Kidney epithelial cell (primary cell): ENCODE measurements at places on chromosomes 2 and 18. TPM values are rescaled to one million over a fixed set of nuclear protein-coding genes. Genes with fewer than 3 reads are reported as not detected.

GRCh38 chr2:106130251-106130998 is 63.7 kb downstream of the UXS1 start:
- no peak for DNase-seq

GRCh38 chr2:42129947-42130346 is 39.2 kb upstream of the EML4 start:
- no peak for DNase-seq

CEP192 gene
- 14.4 and 16.6 TPM in 2 replicates for total RNA-seq

COL4A4 gene
- total RNA-seq = 3.4 and 4.0 TPM in 2 replicates

CACNB4 gene
- total RNA-seq = 0.79 and 1.3 TPM in 2 replicates

DNA sequence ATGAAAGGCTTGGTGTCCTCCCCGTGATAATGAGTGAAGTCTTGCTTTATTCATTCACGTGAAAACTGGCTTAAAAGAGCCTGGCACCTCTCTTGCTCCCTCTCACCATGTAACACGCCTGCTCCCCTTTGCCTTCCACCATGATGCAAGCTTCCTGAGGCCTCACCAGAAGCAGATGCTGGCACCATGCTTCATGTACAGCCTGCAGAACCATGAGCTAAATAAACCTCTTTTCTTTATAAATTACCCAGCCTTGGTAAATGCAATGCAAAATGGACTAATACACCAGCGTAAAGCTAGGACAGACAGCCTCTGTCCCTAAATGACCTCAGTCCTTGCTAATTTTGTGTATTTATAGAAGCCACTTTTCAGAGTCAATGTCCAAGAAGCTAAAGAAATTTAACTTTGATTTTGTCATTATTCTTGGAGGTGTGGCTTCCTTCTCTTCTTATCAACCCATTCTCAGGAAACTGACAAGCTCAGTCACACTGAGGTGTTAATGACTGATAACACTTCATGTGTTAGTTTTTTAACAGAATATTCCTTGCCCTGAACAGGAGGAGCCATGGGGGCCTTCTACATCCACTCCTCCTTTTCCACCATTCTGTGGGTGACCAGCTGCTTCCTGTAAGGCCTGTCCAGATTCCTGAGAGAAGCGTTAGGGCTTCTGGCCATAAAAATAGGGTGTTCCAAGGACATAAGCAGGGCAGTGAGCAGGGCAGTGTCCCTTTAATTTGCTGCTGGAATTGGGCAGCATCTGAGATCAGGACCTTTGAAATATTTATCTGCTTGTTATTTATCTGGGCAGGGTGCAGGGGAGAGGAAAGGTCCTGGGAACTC is 38.0 kb upstream of the EPAS1 start:
- no peak for DNase-seq
